RKO (cell line): ENCODE measurements at places on chromosomes 3 and 15.
A peak's percentile ranks its signal among the peaks of the same experiment; 100 is the strongest.

DNA sequence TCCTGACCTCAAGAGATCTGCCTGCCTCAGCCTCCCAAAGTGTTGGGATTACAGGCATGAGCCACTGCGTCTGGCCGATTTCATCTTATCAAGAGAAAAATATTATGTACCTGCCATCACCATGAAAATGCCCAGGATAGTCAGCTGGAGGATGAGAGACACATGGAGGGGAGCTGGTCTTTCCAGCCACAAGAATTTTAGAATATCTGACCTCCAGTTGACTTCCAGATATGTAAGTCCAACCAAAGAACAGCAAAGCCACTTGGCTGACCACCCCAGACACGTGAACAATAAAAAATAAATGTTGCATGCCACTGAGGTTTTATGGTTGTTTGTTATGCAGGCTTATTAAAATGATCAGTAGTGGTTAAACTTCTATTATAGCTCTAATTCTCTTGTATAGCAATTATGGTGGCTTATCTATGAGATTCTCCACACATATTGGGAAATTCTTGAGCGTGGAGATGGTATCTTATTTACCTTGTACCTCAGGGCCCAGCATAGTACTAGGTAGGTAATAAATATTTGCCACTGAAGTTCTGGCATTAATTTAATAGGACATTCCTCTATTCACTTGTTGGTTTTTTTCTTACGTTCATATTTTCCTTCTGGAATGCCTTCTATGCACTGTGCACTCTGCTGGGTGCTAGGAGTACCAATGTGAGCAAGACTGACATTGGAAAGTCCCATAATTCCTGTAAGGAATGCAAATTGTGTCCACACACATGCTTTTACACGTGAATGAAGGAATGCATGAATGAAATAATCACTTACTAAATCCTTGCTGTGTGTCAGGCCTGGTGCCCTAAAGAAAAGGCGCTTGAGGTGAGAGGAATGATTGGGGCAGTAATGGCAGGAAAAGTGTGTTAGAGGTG, 77.6 kb downstream of the EDEM1 start:
- DNase-seq: no peak

DNA sequence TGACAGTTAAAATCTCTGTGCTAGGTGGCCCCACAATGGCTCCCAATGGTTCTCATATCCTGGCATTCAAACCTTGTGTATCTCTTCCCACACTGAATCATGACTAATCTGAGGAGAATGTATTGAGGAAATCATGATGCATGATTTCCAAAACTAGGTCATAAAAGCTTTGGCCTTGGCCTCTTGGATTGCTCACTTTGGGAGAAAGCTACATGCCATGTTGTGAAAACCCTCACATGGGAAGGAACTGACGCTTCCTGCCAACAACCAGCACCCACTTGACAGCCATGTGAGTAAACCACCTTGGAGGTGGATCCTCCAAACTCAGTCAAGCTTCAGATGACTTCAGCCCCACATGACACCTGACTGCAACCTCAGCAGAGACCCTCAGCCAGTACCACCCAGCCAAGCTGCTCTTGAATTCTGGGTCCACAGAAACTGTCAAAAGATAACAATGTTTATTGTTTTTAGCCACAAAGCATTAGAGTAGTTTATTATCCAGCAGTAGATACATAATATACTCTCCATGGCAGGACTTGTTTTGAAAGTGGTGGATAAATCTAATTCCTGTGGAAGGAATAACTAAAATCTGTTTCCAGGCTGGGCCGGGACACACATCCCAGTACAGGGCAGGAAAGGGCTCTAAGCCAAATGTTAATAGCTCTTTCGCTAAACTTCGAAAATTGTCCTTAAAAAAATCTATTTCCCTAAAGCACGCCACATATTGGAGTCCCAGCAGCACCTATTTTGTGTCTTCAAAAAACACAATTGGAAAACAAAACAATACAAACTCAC, 1.0 kb upstream of the ZNF620 start:
- DNase-seq: peak; percentile 97

DNA sequence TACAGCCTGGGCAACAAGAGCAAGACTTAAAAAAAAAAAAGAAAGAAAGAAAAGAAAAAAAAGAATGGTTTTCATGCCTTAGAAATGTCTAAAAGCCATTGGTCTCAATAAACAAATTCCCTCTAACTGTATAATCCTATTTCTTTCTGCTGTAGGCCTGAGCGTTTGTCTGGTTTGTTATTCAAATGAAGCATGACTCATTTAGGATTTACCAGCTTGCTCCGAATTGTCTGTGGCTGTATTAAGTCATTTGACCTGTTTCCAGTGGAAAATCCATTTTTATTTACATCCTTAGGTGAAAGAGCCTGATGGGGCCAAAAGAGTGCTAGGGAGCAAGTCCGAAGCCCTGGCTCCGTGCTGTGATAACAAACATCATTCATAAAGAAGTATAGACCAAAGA, 73.8 kb downstream of the BDH1 start:
- no peak for DNase-seq

GRCh38 chr15:69002783-69003182, 11.7 kb upstream of the NOX5 start:
- no peak for DNase-seq

GRCh38 chr15:68149059-68149458, 56.1 kb downstream of the CALML4 start:
- peak; percentile 9 for DNase-seq

- no peak for DNase-seq
Measured at GRCh38 chr3:126422571-126423091, 27.9 kb downstream of the CFAP100 start.

- no peak for DNase-seq
Measured at GRCh38 chr15:49436751-49437150, 13.7 kb downstream of the FGF7 start.

- DNase-seq: no peak
Measured at GRCh38 chr3:10602769-10603768, 97.7 kb upstream of the ATP2B2 start.

- DNase-seq: no peak
Measured at GRCh38 chr3:12837295-12837986, 3.9 kb downstream of the RPL32 start.

DNA sequence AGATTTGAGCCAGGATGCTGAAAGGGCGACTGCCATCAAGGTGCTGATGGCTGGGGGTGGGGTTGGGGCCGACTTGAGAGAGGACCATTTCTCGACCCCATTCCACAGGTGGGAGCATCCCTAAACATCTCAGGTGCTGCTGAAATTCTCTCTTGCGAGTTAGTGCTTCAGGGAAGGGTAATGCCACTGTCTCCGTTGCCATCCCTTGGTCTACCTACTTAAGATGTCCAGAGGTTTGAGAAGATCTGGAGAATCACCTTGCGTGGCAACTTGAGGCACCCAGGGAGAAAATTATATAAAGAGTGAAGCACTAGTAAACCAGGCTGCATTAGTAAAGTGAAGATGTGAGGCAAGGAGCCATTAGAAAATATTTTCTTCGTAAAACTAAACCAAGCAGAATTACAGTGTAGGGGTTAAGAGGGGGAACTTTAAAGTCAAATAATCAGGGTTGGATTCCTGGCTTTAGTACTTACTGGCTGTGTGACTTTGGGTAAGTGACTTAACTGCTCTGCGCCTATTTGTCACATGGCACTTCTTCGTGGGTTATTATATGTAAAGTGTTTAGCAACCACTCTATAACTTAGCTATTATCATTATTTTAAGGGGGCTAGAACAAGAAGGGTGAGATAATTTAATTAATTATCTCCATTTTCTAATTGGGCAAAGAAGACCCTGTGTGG, 662 bp upstream of the RFTN1 start:
- no peak for DNase-seq

DNA sequence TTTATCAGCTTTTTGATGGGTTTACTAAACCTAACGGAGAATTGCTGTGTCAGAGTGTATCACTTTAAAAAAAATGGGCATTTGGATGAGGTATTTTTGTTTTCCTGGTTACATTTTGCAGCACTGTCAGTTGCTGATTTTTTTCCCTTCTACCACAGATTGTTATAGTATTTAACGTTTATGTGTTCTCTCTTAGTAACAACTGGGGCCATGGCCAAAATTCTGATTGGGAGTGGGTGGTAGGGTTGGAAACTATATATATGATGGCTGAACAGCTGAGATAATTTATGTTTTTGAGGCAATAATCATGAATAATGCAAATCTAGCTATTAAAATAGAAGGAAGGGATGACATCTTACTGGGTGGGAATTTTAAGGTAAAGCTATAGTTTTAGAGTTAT, 229.4 kb upstream of the SUCLG2 start:
- DNase-seq: no peak

DNA sequence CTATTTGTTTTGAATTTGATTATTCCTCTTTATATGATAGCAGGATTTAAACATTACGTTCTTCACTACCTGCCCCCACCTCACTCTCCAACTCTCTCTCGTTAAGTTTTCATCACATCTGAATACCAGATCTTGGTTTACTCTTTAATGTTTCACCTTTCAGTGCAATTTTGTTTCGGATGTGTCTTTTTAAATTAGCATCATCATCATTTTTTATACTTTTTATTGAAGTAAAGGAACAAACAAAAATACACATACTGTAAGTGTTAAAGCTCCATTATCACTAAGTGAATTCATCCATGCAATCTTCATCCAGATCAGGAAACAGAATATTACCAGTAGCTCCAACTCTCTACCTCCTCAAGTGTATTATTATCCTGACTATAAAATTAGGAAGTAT, 310.6 kb downstream of the C3orf38 start:
- no peak for DNase-seq

GRCh38 chr3:148173851-148174250, 523.9 kb upstream of the AGTR1 start:
- no peak for DNase-seq

DNA sequence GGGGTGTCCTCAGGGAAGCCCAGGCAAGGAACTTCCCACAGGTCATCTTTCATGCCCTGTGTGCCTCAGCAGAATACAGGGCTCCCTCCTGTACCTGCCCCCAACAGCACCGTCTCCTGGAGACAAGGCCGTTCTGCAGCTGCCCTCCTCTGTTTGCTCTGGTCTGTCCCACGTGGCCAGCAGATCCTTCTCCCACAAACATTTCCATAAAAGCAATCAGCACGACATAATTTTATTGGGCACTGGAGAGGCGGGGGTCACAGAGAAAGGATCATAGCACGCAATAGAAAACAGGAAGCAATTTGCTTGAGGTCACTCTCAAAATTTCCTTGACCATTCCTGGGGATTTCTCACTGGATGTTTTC, 29.4 kb downstream of the STARD5 start:
- DNase-seq: no peak

GRCh38 chr3:31039145-31039544, 144.7 kb upstream of the GADL1 start:
- no peak for DNase-seq

GRCh38 chr3:139770577-139770976, 92.8 kb upstream of the NMNAT3 start:
- DNase-seq: no peak
